WERI-Rb-1 (cell line): ENCODE measurements at places on chromosomes 5 and 9.

GRCh38 chr5:133889271-133889905 lies 79.0 kb downstream of the C5orf15 start:
- no peak for DNase-seq

- no peak for DNase-seq
These were observed 291.0 kb downstream of the NSG2 start for GRCh38 chr5:174336479-174336878.

GRCh38 chr9:106482733-106483132 lies 380.2 kb upstream of the ZNF462 start:
- no peak for DNase-seq

- DNase-seq = no peak
These were observed 33.2 kb upstream of the TRIM36 start for GRCh38 chr5:115202952-115203351.

DNA sequence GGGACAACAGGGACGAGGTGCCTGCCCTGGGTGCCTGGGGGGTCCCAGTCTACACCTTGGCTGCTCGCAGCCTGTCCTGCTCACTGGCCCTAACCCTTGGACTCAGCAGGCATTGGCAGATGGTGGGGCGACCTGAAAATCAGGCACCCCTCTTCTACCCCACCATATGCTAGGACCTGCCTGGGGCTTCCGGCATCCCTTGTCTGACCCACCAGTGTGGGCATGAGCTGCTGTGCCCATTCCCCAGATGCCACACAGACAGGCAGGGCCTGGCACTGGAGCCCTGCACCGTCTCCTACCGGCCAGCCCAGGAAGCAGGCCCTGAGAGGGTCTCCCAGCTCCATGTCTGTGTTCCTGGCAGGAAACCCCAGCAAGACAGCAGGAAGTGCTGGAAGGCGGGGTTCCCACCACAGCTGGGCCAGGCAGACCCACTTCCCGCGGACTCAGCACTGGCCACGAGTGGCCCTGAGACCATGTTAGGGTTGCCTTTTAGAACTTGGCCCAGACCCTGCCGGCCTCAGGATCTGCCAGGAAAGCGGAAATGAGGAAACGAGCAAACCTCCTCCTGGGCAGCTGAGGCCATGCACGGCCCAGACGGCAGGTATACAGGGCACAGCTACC lies 3.1 kb downstream of the NINJ1 start:
- DNase-seq = no peak

- DNase-seq = no peak
These were observed 13.1 kb downstream of the TRIO start for GRCh38 chr5:14156290-14156649.

- no peak for DNase-seq
These were observed 11.9 kb upstream of the GARNL3 start for GRCh38 chr9:127252410-127253318.

DNA sequence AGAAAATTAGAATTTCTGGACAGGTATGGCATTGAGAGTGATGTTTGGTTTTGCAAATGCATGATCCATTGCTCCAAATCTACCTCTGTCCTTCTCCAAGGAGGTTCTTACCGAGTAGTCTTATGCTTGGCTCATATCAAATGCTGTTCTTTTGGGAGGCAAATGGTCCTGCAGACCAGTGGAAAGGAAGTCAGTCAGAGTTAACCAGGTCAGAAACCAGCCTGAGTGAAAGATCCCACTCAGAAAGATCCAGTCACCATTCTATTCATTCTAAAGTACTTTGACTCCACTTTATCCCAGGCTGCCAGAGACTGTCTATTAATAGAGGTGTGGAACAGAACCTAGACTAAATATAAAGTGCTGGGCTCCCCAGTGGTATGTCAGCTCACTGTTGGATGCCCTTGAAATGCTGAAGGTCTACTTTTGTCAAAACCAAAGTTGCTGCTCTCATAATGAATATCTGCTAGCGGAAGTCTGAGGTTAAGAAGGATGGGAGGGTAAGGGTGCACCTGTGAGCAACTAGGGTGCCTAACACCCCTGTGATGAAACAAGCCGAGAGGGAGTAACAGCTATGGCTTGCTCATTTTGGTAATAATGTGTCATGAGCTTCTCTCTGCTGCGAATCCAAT lies 302.2 kb downstream of the ZNF608 start:
- DNase-seq = no peak

DNA sequence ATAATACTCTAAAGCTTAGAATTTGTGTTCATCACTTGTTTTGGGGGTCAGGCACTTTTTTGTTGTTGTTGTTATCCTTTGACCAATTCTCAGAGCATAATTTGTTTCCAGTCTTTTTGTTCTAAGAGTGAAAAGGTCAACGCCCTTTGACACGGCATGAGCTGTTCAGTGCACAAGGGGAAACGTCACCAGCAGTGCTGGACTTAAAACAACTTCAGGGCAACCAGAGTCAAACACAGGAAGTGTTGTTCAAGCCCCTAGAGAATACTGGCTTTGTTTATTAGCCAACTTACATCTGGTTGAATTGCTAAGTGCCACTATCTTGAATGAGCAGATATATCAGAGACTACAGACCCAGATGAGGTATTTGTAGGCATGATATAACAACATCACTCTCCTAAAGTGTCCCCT lies 368.9 kb downstream of the TMEM161B start:
- DNase-seq = no peak

DNA sequence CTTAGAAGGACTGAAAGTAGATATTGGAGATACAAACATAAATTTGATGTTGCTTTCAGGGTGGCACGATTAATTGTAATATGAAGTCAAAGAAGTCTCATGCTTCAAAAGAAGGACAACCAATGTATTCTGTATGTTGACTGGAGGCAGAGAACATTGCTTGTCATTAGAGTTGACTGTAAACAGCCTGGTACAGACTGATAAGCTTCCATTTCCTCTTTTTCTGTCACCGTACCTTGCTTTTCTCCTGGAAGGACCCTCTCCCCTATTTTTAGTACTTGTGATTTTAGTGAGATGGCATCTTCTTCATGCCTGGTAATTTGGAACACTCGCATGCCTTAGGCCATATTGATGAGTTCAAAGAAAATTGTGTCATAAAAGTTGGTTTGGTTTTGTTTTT lies 809.4 kb downstream of the PRELID2 start:
- no peak for DNase-seq

DNA sequence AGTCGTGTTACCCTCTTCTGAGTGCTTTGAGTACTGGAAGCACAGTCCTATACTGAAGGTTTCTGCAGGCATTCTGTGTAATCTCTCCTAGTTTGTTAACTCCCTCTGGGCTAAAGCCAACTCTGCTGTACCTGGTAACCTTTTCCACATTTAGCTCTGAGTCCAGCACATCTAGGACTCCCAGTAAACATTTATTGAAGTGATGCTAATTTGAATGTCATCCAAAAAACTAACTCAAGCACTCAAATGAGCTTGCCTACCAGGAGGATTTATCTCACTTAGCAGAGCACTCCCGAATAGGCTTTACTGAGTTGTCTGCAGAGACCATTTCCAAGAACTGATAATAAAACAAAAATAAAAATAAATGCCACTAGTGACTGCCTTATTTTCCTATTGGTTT lies 79.5 kb upstream of the NFIB start:
- no peak for DNase-seq

DNA sequence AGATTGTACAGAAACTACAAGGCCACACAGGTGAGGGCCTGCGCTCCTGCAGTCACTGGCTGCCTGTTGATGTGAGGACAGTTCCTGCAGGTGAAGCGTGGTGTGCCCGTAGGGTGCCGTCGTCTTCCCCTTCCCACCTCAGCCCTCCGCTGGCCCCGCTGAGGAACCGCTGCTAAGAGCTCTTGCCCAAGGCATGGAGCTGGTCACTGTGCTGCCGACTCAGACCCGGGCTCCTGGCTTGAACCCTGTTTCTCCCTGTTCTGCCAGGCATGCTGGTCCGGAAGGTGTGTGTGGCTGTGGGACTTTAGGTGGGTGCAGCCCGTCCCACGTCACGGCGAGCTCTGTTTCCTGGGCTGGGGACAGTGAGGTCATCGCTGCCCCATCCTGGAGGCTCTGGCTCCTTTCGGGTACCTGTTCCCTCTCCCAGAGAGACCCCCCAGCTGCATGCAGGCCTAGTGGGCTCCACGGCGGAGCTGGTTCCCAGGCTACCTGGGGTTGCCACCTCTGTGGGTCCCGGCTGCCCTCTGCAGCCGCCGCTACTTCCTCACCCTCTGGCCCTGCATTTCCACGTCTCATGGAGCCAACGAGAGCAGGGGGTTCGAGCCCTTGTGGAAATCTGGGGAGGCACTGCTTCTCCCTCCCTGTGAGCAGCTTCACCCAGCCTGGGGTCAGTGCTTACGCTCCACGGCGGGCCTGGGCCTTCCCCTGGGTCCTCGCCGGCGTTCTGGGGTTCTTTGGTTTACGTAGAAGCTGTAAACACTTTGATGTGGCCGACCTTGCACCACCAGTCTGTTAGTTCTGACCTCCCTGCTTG lies 7.6 kb downstream of the RNU6ATAC start:
- DNase-seq = no peak

DNA sequence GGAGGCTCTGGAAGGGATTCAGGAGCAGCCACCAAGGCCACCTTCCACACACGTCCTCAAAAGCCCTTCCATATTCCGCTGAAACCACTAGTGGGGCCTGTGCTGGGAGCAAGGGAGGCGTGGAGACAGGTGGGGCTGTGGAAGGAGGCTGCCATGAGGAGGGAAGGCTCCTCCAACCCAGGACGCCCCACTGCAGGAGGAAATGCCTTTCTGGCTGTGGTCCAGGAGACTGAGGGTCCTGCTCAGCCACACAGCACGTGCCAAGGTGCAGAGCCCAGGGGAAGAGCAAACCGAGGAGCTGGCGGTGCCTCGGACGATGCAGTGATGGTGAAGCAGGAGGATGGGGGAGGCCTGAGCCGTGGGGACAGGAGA lies 49.5 kb downstream of the ADAMTS2 start:
- DNase-seq = no peak

GRCh38 chr5:35213608-35214007 lies 16.7 kb downstream of the PRLR start:
- DNase-seq = no peak
